ENCODE measurements at places on chromosomes 7 and 10.

DNA sequence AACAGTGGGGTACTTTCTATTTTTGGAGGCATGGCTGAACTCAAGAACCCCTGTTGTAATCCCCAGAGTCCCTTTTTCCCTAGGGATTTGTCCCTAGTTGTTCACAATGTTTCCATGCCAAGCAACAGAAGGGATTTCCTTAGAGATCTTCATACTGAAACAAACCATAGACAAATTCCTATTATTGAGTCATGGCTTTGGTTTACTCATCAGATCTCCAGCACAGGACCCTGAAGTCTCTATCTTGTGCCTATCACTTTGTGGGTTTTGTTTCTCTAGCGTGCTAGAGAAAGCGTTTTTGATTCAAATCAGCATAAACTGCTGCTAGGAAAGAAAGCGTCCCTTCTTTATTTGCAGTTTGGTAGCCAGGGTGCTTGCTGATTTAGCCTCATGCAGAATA lies 165.0 kb downstream of the BAMBI start:
- DNase-seq, result peak; percentile 90

- DNase-seq, result no peak
Measured at GRCh38 chr10:122688293-122688989, 11.2 kb downstream of the C10orf120 start.

DNA sequence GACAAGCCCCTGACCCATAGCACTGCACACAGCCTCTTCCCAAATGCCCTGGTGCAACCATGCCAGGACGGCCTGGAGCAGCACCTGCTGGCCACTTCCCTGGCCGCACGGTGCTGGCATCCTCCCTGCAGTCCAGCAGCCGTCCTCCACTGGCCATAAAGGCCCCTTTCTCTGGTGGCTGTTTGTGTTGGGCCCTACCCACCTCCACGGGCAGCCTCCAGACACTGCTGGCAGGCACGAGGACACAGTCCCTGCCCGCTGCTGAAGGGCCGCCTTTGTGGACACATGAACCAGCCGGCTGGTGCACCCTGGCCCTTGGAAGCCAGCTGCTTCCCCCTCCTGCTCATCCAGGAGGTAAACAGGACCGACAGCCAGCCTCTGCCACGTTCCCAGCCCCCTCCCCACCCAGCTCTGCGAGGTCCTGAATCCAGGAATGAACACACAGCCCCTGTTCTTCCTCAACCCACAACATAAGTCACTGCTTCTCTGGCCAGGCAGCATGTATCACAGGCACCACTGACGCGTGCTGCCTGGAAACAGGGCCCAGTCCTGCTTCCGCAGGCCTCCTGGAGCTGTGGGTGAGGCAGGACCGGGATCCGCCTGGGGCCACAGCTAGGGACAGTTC lies 43.8 kb downstream of the SPOCK2 start:
- DNase-seq, result no peak

DNA sequence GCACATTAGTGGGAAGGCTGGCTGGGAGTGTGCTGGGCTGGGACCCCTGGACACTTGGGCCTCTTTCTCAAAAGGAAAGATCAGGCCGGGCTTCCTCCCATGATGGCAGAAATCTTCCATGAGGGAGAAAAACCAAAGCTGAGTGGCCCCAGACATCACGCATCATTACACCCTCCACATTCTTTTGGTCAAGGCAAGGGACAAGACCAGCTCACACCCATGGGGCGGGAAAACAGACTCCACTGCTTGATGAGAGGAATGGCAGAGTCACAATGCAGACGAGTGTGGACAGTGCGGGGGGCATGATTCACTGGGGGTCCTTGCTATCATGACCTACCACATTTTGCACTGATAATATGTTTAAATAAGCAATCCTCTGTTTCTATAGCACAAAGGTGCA lies 73.3 kb downstream of the CREB3L2 start:
- DNase-seq, result no peak

GRCh38 chr7:68309271-68309670 lies 1289.0 kb upstream of the AUTS2 start:
- DNase-seq, result no peak

All from iris pigment epithelial cell (primary cell).